Lower lobe of right lung (tissue), 2 donors: ENCODE measurements at places on chromosomes 16 and 17.
A peak's percentile ranks its signal among the peaks of the same experiment; 100 is the strongest.

DNA sequence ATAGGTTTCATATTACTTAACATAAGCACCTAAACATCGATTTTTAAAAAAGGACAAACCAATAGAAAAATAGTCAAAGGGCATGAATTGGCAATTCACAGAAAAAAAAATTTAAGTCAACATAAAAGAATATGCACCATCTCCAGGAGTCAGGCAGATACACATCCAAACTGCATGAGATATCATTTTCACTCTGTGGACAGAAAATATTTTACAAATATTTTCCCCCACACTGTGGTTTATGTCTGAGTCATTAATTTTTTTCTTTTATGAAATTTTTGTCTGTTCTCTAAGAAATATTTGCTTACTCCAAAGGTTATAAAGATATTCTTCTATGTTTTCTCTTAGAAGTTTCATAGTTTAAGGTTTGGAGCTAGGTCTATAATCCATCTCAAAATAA is 74.4 kb upstream of the DNAH17 start:
- no peak for DNase-seq

DNA sequence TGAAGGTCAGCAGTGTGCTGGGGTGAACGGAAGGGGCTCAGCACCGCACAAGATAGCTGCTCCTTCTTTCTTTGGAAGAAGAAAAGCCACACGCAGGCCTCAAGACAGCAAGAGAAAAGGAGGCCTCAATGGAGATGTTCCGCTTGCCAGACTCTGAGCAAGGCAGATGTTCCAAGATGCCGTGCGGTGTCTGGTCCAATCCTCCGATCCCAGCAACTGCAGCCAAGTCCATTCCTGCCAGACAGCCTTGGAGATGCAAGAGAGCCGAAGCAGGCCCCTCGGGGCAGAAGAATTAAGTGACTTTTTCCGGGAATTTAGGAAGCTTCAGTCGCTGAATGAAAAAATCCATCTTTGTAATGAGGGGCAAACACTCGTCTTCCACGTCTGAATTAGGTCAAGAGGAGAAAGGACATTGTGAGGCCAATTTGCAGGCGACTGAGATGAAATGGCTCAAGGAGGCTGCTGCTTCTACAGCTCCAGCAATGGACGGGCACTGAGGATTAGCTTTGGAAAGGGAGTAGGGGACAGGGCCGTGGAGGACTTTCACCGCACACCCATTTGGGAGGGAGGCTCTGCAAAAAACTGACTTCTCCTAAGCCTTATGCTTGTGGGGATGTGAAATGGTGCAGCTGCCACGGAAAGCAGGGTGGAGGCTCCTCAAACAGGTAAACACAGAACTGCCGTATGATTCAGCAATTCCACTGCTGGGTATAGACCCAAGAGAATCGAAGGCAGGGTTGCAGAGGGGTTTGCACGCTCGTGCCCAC is 44.7 kb downstream of the RPH3AL start:
- DNase-seq = peak; percentile 18

DNA sequence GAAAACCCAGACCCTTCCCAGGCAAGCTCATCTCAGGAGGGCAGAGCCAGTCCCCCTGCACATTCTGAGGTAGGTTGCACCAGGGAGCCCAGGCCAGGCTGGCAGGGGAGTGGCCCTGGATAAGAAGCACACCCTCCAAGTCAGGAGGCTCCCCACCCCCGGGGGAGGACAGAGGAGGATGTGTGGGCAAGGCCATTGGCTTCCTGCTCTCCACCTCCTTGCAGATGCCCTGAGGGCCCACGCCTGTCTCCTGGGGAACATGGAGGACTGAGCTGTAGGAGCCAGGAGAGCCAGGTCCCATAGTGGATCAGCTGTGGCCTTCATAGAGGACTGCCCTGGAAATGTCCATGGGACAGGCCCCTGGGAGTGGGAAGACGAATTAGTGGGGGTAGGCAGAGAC is 126.7 kb downstream of the IRF8 start:
- DNase-seq = no peak

DNA sequence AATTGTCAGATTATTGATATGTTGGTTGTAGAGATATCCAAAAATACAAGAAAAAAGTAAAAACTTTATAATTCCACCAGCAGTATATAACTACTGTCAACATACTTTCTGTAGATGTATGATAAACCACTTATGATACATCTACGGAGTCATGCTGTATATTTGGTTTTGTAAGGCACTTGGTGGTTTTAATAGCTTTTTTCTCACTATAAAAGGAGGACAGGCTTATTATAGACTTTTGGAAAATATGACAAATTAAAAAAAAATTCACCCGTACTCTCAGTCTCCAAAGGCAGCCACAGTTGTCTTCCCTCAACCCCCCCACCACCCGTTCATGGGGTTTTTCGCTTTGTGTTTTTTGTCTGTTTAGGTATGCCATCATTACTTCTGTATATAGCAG is 14.8 kb downstream of the RAI1 start:
- no peak for DNase-seq

DNA sequence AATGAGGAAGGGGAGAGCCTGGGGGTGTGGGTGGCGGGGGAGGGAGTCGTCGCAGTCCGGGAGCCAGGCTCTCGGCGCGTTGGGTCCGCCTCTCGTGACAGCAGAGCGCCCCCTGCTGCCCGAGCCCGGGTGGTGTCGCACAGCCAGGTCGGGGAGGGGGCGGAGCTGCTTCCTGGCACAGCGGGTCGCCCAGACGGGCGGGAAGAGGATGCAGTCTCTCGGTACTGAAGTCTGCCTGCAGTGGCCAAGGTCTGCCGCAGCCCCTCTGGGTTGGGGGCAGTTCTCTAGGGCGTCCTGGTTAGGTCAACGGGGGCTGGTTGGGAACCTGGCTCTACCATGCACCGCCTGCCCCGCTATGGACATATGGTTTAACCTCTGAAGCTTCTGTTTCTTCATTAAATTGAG is 38.2 kb upstream of the CCDC182 start:
- peak; percentile 81 for DNase-seq
